ENCODE measurements at places on chromosomes 3 and 15.

DNA sequence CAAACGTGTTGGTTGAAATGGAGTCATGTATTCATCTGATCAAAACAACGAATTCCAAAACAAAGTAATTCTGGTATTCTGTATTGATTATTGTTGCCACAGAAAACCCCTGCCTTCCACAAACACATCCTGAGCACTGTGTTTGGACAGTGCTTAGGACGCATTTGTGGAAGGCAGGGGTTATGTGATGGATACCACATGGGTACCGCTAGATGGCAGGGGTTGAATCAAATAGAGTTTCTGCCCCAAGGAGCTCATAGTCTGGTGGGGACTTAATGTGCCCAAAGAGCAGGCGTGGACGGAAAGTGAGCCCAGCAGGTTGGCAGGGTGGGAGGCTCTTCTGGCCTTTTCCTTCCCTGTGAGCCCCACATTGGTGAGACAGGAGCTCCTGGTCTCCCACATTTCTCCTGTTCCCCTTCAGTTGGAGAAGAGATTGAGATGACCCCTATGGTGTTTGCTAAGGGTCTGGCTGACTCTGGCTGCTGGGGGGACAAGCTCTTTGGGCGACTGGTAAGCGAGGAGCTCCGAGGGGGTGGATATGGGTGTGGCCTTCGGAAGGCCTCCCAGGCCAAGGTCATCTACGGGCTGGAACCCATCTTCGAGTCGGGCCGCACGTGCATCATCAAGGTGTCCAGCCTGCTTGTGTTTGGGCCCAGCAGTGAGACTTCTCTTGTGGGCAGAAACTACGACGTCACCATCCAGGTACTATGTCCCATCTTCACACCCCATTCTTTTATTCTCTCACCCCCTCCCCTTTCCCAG, 22.1 kb upstream of the SLC28A1 start:
- DNase-seq: no peak

DNA sequence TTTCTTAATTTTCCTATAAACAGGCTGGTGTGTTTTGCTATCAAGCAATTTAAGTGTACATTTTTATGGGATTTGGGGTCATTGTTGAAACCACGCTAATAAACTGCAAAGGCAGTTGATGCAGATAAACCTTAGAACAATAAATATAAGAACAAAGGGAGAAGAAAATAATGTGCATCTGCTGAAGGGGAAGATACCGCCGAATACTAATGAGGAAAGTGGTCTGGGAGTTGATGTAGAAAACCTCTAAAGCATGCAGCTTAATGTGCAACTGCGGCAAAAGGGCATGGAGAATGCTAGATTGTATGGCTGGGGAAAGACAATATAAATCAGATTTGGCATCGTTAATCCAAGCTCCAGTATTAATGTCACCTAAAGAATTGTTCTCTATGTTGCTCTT, 29.8 kb upstream of the CHL1 start:
- no peak for DNase-seq

DNA sequence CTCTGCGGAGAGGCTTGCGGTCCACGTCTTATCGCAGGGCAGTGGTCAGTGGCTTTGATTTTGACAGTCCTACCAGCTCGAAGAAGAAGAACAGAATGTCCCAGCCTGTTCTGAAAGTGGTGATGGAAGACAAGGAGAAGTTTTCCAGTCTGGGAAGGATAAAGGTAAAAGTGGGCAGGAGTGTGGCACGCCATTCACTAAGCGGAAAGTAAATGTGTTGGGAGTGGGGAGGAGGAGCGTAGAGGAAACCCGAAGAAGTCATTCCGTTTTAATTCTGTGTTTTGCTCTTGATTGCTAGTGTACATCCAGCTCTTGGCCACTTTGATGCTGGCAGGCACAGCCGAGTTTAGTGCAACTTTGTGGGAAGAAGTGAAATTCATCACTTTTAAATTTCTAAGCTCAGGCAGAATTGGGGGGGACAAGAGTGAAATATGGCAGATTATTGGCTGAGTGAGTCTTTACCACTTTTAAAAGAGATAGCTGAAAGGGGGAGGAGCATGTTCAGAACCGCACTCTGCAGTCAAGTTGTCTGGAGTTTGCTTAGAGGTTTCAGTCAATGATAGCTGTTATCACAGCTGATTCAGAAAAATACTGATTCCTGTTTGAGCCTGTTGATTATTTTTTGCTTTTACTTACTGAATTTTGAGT, 1.8 kb downstream of the ARHGEF26 start:
- DNase-seq: no peak

GRCh38 chr15:76346669-76347481, 10.3 kb downstream of the ISL2 start:
- DNase-seq: no peak

GRCh38 chr3:8303466-8303865, 198.2 kb upstream of the LMCD1 start:
- DNase-seq: no peak

DNA sequence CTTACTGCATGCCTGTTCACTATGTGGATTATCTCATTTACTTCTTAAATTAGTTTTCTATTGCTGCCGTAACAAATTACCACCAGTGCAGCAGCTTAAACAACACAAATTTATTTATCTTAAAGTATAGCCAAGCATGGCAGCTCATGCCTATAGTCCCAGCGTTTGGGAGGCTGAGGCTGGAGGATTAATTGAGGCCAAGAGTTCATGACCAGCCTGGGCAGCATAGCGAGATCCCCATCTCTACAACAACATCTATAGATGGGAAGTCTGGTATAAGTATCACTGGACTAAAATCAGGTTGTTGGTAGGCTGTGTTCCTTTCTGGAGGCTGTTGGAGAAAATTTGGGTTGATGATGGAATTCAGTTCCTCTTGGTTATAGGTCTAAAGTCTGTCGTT, 5.1 kb downstream of the SLC2A2 start:
- no peak for DNase-seq

GRCh38 chr15:101133181-101133460, 118.7 kb downstream of the CHSY1 start:
- DNase-seq: no peak

DNA sequence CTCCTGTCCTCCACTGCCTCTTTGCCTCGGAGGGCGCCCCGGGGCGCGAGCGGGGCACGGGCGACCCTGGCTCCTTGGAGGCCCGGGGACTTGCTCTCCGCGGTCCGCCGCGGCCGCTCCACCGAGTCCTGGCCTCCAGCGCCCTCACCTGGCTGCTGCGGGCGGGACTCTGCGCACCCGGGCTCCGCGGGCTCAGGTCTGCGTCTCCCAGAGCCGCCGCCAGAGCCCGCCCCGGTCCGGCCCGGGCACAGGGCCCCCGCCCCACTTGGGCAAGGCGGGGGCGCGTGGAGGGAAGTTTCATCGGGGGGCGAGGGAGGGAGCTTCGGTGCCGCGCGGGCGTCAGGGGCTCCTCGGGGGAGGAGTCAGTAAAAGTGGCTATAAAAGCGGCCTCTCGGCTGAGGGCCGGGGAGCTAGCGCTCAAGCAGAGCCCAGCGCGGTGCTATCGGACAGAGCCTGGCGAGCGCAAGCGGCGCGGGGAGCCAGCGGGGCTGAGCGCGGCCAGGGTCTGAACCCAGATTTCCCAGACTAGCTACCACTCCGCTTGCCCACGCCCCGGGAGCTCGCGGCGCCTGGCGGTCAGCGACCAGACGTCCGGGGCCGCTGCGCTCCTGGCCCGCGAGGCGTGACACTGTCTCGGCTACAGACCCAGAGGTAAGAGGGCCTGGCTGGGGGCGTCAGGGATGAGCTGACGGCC, at the start of gene CEMIP:
Gene CEMIP (plus strand): TSS at position 407 of the 694 bp plus-strand sequence. CDS start 94,510 bp downstream, outside the sequence.
- no peak for DNase-seq

GRCh38 chr3:153284282-153284938, 122.4 kb downstream of the RAP2B start:
- DNase-seq: no peak

- no peak for DNase-seq
These were observed 356.4 kb downstream of the MFSD1 start for GRCh38 chr3:159158213-159158612.

DNA sequence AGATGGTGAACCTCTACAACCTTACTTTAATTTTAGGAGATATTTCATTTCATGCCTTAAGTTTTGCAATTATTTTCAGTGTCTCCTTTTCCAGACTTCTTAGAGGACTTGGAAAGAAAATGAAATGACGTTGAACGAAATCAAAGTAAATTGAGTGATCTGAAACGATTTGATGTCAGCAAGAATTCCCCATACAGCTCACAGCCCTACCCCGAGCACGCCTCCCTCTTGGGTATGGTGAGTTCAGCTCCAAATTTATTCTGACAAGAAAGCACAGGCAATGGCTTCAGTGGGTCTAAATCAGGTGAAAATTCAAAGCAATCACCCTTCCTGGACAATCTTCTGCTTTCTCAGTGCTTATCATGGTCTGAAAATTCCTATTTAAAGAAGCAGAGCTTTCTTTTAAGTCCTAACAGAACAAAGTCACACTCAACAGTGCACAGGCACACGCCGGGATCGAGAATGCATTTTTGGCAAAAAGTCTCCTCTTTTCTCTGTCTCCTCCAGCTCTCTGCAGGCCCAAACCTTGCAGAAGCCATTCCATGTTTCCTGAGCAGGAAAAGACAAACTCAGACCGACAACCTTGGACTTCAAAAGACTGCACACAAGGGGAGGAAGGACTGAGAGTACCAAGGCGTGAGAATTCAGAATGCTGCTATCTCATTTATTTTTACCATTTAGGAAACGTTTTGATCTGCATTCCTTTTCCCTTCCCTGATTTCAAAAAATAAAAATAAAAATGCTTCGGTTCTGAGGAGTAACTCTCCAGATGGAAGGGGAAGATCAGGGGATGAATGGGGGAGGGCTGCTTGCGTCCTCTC, 72.0 kb downstream of the CCNL1 start:
- no peak for DNase-seq

DNA sequence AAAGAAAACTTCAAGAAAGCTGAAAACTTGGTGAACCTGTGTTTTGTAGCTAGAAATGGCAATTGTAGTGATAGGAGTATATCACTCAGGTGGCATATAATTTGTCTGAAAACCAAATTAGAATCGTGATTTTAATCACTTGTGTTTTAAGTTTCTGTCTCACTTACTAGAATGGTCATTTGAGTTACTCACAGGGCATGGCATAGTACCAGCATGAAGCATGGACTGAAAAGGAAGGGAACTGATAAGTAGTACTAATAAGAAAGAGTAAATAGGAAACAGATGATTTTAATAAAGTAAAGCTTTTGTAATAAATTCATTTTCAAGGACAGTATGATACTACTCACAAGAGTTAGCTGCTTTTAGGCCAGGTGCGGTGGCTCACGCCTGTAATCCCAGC, 22.1 kb downstream of the OSBPL11 start:
- DNase-seq: no peak

DNA sequence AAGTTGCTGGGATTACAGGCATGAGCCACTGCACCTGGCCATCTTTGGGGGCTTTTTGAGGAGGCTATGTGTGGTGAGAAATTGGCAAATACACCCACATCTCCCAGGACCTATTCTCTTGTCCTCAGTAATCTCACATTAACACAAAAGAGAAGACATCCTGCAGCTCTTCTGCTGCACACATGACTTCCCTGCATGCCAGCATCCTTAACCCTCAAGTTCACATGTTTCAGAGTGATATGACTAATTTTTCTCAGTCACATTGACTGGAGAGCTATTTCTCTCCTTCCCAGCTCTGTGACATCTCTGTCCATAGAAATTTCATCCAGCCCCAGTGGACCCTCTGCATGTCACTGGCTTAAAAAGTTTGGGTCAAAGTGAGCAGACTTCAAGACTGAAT, 1.9 kb upstream of the SKIC8 start:
- no peak for DNase-seq

DNA sequence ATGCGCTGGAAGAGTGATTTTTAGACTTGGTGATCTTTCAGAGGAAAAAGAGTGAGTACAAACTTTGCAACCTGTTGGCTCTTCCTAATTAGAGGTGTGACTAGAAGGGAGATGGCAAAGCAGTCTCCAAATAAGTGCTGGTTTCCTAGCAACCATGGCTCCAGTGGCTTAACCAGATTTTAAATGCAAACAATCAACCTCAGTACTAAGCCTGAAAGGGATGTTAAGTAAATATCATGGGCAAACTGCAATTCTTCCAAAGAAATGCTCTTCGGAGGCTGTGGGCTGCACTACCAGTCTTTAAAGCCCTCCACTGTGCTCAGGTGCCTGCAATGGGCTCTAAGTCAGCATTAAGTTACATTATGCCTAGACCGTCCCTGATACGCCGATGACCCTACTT, 678.1 kb upstream of the CCDC54 start:
- DNase-seq: no peak

DNA sequence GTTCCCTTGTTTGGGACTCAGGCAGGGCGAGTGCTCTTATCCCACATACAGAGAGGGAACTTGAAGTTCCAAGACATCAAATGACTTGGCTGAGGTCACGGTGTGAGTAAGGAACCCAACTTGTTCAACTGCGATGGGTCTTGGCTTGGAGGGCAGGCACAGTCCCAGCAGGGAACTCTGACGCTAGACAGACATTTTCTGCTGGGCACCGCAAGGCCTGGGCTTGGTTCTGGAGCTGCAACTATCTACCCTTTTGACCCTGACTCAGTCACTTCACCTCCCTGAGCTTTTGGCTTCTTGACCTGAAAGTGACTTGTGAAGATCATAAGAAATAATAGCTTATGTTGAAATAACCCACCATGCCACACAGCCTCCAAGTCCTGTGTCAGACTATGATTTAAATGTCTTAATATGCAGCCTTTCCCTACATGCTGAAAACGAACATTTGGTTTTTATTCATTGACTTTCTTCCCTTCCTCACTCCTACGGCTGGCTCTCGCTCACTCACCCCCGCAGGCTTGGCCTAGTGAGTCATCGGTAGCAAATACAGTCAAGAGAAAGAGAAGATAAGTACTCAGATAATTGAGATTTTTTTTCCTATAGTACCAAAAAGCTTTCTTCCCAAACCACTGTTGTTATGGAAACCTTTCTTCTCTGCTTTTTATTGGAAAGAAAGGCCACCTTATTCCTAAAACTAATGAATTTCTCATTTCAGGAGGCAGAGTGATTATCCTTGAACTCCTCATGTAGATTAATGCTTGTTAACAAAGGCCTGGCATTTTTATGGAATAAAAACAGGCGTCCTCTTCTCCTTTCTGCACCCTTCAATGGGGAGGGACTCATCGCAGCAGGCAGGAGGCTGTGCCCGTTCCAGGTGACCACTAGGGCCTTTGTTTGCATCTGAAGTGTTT, 178.4 kb downstream of the ATP10A start:
- DNase-seq: no peak

DNA sequence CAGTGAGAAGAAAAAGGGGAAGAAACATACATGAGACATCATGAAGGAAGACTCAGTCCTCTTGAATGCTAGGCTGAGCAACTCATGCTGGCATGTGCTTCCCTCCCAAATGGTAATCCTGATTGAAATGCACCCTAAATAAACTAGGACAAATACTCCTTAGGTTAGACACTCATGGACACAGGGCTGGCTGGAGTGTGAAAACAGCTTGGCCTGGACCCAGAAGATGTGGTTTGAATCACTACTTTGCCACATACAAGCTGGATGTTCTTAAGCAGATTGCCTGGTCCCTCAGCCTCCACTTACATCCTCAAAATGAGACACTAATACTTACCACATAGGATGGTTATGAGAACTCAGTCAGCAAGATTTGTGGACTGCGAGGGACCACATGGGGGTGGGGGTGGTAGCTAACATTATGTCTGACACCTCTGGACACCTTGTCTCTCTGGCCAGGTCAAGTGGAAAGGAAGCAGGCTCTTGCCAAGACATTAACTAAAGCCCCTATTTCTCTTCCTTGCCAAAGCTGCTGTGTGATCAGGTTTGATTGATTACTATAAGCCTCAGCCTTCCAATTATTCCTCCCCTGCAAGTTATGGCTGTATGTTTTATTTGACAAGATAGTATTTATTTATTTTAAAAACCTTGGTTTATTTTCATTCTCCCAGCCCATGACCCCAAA, 138.9 kb upstream of the SLC7A14 start:
- DNase-seq: no peak

Measured in activated CD4-positive, CD25-positive, alpha-beta regulatory T cell treated with anti-CD3 and anti-CD28 coated beads, Interleukin-2, amount 50 U/mL, for 16 hours (primary cell).